ENCODE measurements at places on chromosomes 1 and 21.

- DNase-seq, result no peak
Measured at GRCh38 chr1:205594846-205595245, 37.0 kb downstream of the ELK4 start.

DNA sequence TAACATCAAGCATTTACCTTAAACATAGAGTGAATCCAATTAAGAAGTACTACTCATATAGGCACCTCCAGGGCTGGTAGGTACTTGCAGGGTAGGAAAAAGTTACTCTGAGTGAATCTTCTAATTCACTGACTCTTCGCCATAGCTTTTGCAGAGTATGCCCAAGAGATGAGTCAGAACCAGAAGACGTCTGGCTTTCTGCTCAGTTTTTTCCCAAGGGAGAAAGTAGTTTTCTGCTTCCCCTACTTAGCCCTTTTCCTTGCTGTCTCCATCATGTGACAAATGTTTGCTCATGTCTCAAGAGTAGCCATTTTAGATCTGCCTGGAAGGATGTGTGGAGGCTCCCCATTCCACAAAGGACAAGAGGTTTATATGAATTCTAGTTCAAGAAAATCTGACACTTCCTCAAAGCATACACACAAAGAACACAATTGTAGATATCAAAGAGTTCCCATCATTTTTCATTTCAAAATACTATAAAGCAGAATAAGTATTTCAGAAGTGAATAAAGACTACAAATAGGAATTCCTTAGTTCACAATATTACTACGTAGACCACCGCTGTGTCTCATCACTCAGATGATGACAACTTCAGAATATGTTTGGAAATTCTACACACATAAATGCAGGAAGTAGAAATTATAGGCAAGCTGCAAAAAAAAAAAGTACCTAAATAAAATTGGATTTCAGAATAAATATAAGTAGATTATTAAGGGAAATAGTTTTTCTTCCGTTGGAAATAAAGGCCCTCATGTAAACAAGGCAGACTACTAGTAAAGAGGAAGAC is 98.5 kb downstream of the ASH1L start:
- DNase-seq, result peak; percentile 23

DNA sequence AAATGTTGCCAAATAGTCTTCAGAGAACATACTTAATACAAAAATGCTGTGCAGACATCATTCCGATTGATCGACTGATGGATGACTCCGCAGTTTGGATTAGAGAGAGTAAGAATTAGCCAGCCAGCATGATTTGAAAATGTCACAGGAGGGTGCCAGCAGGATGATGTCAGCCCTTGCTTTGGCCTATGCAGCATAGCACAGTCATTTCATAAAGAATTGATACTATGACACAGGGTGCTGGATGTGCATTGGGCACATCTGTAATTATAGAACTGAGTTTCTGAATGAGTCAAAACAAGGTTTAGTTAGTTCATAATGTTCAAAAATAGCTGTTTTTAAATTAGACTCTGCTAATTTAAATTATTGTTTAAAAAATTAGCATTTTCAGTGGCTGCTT is 21.6 kb upstream of the TRAF5 start:
- no peak for DNase-seq

- DNase-seq, result no peak
Measured at GRCh38 chr21:32514275-32515055, 70.9 kb downstream of the TCP10L start.

- peak; percentile 2 for DNase-seq
Measured at GRCh38 chr1:169941982-169942830, 48.5 kb upstream of the SCYL3 start.

DNA sequence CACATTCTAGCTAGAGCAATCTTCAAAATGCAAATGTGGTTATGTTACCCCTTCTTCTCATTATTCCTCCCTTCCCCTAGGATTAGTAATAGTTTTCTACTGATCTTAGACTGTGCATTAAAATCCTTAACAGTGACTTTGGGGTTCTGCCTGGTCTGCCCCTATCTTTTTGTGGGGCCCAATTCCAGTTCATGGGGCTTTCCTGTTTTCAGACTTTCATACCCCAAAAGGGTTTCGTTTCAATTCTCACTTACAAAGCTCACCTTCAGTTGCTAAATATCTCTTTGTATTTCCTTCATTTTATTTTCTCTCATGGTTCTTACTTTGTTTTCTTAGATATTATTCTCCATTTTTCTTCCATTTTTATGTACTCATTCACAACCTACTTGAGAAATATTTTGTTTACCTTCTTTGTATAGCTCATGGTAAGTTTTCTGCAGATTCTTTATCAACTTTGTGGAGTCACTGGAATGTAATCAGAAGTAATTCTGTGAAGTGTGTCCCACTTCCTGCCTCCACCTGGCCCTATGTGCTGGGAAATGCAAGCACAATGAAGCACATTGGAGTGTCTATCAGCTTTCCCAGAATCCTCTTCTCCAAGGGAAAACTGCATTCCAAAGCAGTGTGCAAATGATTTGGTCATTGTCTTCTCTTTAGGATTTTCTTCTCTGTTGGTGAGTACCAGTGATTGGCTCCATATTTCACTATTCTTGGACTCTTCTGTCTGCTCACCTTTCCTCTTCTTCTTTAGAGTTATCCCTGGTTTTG is 350.2 kb downstream of the ZNF326 start:
- no peak for DNase-seq

- no peak for DNase-seq
Measured at GRCh38 chr1:205666372-205667166, 13.7 kb downstream of the SLC45A3 start.

DNA sequence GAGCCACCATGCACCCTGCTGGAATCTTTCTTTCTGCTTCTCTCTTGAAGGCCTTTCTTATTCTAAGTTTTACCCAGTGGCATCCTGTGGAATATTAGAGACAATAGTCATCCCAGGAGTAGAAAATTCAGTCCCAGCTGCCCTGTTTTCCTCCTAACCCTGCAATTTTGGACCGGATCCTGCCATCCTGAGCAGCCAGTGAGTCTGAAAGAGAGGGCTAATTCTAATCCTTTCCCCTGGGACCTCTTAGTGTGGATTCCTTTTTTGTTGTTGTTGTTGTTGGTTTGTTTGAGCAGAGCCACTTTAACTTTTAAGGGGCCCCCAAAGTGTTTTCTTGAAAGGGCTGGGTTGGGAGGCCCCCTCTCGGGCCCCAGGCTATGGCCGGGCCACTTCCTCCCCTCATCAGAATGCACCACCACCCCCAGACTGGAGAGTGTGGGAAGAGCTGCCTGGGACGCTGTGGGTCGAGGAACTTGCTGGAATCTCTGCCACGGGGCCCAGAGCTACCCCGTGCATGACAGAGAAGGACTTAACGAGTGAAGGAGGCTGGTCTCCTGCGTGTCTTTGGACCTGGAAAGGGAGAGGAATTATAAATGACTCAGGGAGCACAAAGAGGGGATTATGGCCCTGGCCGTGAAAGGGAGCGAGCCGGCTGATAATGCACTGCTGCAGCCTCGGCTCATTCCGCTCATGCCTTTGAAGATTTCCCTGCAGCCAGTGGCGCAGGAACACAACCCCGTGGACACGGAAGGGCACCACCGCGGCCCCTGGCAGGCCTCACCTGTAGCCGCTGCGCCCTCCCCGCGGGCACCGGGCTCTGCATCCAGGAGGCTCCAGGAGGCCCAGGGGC is 81.0 kb upstream of the AKT3 start:
- DNase-seq, result no peak

- no peak for DNase-seq
Measured at GRCh38 chr21:27787046-27787445, 820.2 kb upstream of the ADAMTS5 start.

DNA sequence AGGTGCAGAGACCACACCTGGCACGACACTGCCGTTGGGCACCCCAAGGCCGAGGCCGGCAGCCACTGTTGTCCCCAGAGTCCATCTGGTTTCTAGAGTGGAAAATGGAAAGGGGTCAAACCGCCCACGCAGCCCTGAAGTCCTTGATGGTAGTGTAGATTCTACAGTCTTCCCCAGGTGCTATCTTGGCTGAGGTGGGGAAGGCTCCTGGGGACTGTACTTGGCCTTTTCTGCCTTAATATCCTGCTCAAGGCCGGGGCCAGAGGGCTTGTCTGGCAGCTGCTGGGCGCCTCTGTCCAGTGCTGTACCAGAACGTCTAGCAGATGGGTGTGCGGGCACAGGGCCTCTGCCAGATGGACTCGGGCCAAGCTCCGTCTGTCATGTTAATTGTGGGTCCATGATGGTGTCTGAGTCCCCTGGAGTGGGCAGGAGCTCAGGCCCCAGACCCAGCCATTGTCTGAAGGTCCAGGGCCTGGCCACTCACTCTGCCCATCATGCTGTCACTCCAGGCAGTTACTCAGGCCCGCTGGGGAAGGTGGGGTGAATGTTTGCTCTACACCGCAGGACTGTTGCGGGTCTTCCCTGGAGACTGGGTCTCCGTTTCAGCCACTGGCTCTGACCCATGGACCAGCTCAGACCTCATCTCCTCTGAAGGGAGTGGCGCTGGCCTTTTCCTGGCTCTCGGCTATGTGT is 161.9 kb upstream of the COL6A1 start:
- DNase-seq, result no peak

GRCh38 chr1:168472223-168472622 is 71.6 kb downstream of the XCL2 start:
- no peak for DNase-seq

DNA sequence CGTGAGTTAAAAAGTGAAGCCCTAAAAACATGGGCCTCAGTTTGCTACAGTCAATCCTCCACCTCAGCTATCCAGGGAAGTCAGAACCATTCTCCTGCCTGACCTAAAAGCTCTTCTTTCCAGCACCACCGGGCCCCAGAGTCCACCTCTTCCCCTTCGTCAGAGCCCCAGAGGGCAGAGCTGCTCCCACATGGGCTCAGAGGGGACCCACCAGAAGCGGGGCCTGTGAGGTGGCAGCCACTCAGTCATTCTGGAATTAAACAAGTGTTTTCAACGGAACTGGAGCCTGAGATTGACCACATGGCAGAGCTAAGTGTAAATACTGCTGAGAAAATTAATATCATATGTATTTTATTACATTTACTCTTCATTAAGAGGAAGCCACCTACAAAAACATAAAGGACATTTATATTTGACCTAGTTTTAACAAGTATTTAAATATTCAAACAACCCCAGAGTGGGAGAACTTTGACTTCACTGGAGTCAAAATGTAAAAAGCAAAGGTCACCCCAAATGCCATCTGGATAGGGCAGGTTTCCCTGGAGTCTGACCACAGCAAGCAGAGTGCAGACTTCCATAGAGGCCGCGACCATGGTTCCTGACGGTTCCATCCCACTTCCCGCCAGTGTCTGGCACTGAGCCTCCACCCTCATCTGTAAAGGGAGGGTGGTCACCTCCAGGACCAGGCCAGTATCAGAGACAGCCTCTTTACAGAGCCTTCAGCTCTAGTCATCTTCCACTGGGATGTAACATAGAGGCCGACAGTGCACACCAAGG is 1.8 kb downstream of the SUMO3 start:
- no peak for DNase-seq

- DNase-seq, result no peak
Measured at GRCh38 chr21:16309250-16309971, 579.6 kb downstream of the USP25 start.

DNA sequence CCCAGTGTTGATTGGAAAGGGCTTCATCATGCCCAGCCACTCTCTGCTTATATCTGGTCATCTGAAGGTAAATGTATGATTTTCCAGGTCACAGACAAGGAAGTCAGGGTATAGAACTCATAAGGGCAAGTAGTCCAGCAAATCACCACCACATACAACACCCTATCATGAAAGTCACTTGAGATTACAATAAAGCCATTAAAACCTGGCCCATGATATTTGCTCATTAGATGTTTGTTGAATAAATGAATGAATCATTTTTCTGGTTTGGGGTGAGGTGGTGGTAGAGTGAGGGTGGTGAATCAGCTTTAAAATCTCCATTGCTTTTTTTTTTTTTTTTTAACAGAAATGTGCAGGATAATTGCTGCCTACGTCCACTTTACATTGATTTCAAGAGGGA is 91.9 kb downstream of the TGFB2 start:
- DNase-seq, result no peak

DNA sequence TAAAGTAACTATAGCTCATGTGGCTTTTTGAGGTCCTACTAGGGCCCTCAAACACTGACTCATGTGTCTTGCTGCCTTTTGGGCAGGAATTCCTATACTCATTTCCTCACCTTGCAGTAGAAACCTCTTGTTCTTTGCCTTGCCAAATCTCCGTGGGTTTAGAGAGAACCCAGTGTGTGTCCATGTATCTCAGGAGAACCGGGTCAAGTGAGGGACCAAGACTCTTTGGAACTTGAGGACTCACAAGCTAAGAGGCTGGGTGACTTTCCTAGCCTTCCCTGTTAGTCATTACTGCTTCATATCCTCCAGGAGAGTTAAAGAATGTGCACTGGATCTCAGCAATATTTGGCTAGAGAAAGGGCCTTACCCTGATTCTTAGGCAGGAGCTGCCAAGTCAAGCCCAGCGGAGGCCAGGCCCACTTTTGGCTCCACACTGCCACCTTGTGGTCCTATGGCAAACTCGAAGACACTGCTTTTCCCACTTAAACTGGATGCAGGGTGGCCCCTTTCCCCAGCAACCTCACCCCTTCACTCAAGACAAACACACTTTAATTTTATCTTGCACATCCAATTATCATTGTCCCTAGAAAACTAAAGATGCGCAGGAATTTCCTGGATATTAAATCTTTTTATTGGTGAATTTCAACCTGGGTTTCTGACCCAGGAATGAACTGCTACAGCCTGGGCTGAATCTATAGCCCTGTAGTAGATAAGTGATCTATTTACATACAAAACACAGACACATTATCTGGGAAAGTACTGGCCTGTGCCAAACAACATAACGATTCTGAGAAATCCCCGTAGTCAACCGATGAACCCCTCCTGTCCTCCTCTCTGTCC is 10.6 kb downstream of the AVPR1B start:
- peak; percentile 50 for DNase-seq

- no peak for DNase-seq
Measured at GRCh38 chr1:87296206-87296605, 32.5 kb upstream of the LMO4 start.

GRCh38 chr21:28253338-28253737 is 739.3 kb downstream of the LTN1 start:
- no peak for DNase-seq

DNA sequence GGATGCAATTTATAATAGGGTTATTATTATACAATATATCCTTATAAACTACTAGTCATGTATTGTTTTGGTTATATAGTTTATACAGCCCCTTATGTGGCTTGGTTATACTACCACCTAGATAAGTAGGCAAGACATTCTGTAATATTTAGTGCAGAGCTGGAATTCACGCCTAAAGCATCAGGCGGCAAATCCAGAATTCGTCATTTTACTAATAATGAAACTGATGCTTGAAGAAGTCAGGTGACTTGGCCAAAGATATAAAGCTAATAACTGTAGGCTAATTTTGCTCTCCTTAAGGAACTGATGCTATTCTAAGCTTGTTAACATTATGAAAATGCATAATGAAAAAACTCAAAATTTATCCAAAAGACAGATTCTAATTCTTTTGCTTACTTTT is 10.8 kb downstream of the NSL1 start:
- no peak for DNase-seq

Data from AG09319 (cell line).